NCI-H1417 treated with DMSO at 0.1 percent for 48 hours (cell line): ENCODE measurements at places on chromosomes 13 and 19.
A peak's percentile ranks its signal among the peaks of the same experiment; 100 is the strongest.

GRCh38 chr13:46775385-46776107 is 21.4 kb downstream of the ESD start:
- no peak for DNase-seq

DNA sequence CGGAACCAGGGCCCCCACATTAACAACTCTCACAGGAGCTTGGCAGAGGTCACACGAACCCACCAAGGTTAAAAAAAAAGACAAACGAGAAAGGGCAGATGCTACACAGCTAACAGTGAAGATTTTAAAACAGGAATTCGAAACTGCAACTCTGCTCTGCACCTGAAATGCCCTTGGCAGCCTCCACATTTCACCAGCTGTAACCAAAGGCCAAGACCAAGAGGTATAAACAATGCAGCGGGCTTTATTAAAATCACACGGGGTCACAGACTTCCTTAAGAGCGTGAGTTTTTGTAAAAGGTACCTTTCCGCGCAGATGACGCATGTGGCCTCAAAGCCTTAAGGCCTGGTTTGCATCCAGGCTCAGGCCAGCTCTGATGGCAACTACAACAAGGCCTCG is 88.2 kb downstream of the STK24 start:
- DNase-seq = no peak

DNA sequence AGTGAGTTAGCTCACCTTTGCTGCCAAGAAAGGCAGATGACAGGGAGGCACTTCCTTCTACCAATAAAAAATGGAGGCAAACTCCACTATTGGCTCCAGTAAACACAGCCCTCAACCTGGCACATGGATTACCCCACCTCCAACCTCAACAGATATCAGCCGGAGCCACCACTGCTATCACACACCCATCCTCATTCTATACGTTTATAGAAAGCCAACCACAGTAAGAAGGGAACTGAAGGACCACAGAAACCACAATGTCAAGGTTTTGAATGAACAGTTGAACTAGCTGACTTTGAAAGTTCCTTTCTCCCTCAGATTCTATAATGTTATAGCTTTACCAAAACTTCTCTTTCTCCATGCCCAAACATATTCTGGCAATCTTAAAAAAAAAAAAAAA is 526.2 kb downstream of the UQCRFS1 start:
- no peak for DNase-seq

DNA sequence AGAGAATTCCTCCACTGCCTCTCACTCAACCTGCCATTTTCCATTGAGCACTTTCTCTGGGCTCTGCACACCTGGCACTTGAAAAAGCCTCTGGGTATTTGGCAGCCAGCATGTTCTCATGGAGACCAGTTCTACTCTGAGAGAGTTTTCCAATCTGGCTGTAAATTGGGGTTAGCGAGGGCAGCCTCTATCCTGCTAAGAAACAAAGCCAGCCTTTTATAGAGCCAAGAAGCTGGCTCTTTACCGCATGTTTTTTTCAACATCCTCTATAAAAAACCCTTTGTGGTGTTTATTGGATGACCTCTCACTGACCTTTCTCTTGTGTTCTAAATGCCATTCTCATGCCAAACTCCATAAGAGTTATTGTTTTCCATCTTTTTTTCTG is 52.6 kb upstream of the RCBTB2 start:
- no peak for DNase-seq

- no peak for DNase-seq
Measured at GRCh38 chr13:94707400-94708021, 4.8 kb downstream of the SOX21 start.

DNA sequence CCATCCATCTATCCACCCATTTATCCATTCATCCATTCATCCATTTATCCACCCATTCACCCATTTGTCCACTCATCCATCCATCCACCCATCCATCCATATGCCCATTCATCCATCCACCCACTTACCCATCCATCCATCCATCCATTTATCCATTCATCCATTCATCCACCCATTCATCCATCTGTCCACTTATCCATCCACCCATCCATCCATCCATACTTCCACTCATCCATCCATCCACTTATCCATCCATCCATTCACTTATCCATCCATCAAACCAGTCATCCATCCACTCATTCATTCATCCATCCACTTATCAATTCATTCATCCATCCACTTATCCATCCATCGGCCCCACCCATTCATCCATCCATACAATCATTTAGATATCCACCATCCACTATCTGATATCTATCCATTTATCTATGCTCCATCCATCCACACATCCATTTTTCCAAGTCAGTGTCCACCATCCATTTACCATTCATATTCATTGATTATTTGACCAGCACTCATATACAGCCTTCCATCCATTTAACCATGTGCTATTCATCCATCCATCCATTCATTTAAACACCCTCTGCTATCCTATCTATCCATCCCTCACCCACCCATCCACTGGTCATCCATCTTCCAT is 2.8 kb downstream of the TMEM221 start:
- no peak for DNase-seq

DNA sequence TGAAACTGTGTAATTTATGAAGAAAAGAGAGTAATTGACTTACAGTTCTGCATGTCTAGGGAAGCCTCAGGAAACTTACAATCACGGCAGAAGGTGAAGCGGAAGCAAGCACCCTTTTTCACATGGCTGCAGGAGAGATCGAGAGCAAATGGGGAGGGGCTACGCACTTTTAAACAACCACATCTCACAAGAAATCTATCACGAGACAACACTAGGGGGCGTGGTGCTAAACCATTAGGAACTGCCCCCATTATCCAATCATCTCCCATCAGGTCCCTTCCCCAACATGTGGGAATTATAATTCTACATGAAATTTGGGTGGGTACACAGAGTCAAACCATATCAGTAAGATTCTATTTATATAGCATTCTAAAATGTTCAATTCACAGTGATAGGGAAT is 114.8 kb upstream of the TRPC4 start:
- DNase-seq = no peak

GRCh38 chr19:49689133-49690078 is at the start of gene ADM5:
Gene ADM5, plus strand, starts transcription at chr19:49689594. Its CDS starts 244 bp downstream, at chr19:49689838.
- DNase-seq = no peak

- DNase-seq = no peak
Measured at GRCh38 chr19:50759886-50760285, 10.4 kb upstream of the GPR32 start.

DNA sequence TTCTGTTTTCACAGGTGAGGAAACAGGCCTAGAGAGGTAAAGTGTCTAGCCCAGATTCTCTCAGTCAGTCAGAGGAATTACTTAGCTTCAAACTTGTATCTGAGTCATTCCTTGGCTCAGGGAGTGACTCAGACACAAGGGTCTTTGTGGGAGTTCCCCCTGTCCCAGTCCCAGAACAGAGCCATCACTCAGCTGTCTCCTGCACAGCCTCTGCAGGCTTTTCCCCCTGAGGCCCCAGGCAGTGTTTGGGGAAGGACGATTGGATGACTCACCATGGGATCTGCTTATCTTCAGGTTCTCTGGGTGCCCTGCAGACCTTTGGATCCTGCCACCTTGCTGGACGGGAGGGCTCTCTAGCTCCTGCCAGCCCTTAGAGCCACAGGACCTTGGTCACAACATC is 13.2 kb downstream of the ZNF793 start:
- DNase-seq = no peak

GRCh38 chr19:41354343-41354953 is 726 bp upstream of the TGFB1 start:
- no peak for DNase-seq

DNA sequence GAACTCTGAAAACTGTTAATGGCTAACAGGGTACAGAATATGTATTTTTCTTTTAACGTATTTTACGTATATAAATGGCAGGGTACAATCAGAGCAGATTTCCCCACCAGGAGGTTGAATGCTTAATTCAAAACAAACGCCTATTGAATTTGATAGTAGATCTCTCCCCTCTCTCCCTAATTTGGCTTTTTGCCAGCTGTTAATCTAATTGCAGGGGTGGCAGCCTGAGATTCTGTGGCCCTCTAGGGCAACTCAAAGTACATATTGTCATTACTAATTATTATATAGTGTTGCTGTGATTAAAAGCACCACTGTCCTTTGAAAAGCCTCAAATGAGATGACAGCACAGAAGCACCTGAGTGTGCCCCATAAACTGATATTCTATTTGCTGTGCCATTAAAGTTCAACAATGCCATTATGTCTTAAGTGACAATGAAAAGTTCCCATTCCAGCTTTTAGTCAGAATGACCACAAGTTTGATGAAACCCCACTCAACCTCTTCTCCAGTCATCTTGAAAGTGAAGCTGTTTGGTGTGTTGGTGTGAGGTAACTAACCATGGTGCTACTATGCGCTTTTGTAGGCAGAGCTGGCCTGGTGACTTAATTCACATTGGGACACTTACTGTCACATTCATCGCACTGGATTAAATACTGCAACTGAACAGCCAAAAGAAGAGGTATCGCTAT is 351.4 kb downstream of the KCNRG start:
- DNase-seq = peak; percentile 99

- DNase-seq = no peak
Measured at GRCh38 chr19:50293263-50294004, 35.7 kb downstream of the KCNC3 start.

GRCh38 chr19:33447336-33448158 is 74.0 kb downstream of the CEBPG start:
- DNase-seq = no peak

DNA sequence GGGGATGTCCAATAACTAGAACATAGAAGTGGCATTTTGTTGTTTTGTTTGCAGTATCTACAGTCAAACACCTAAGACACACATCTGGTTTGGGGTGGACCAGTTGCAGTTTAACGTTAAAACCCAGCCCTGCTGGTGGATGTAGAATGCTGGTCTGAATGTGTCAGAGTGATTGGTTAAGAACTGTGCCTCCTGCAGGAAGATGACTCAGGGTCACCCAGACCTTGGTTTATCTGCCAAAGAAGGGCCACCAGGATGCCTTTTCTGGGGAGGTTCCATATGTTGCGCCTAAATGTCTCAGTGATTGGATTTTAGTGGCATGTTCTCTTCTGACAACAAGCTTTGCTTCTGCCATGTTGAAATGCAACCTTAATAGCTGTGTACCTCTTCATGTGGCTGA is 23.1 kb downstream of the ZNF536 start:
- no peak for DNase-seq

GRCh38 chr13:113969311-113969972 is 4.4 kb downstream of the C13orf46 start:
- DNase-seq = no peak

DNA sequence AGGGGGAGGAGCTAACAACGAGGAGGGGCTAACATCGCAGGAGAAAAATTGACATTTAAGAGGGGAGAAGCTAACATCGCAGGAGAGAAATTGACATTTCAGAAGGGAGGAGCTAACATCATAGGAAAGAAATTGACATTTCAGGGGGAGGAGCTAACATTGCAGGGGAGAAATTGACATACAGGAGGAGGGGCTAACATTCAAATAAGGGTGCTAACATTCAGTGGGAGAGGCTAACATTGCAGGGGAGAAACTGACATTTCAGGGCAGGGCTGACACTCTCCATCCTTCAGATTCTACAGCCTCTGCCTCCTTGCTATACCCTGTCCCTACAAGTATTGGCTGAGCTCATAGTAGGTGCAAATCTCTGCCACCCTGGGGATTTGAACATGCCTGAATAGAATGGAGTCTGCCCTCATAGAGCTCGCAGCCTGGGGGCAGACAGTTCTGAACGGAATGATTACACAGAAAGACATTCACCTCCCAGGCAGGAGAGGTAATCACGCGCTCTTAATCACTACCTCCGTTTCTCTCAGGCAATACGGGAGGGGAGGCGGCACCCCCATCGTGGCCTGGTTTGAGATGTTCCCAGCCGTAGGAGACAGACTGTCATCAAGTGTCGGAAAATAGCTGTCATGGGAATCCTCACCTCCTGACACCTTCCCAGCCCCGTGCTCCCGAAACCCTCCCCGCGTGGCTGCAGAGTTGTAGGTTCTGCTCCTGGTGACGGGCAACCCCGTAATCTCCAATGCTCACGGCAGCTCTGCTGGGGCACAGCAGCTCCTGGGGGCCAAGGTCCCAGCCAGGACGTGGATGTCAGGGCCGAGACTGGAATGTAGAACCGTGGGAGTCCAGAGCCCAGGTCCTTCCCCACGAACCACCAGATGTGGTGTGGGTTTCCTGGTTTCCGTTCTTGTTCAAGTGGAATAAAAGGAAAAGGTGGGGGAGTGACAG is 9.5 kb downstream of the GPR32 start:
- DNase-seq = no peak

GRCh38 chr13:78806457-78806856 is 147.5 kb upstream of the OBI1 start:
- DNase-seq = no peak

GRCh38 chr19:43300876-43301765 is 31.8 kb upstream of the PSG9 start:
- no peak for DNase-seq

DNA sequence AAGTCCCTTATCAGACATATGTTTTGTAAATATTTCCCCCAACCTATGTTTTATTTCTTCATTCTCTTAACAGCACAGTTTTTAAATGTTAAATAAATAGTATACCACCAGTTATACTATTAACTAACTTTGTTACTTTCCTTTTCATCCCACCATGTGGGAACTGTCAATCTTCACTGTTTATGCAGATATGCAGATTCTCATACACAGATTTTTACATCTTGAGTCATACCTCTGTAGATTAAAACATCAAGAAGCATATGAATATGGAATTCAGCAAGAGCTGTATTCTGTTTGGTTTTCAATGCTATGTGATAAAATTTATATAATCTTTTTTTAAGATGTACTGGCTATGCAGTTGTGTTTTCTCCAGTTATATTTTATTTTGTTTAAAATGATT is 566.3 kb downstream of the LIG4 start:
- no peak for DNase-seq

DNA sequence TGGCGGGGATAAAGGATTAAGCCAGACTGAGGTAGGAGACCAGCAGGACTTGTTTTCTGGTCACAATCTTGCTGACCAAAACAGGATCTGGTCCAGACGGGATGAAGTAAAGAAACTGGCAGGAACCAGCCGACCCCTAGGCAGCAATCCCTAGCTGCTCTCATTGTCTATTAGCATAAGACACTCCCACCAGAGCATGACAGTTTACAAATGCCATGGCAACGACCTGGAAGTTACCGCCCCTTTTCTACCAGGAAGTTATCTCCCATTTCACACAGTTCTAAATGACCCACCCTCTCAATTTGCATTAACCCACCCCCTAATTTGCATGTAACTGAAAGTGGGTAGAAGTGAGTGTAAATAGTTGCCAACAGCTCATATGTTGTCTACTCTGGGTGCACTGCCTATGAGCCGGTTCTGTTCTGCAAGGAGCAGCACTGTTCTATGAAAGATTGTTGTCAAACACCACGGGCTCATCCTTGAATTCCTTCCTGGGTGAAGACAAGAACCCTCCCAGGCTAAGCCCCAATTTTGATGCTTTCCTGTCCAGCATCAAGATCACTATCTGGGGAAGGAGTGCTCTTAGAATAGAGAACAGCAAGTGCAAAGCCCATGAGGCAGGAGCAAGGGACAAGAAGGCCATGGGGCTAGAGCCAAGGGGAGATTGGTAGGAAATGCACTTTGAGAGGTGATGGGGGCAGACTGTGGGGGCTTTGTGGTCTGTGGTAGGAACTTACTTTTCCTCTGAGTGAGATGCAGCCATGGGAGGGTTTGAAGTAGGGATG is 13.9 kb upstream of the FBXO27 start:
- no peak for DNase-seq

GRCh38 chr13:43682701-43683100 is 104.1 kb downstream of the ENOX1 start:
- DNase-seq = no peak
